NK-92 treated with Interleukin-12 subunit alpha and Interleukin-12 subunit beta, amount 100 ng/mL, for 24 hours (cell line): ENCODE measurements at places on chromosomes 7 and 10.

DNA sequence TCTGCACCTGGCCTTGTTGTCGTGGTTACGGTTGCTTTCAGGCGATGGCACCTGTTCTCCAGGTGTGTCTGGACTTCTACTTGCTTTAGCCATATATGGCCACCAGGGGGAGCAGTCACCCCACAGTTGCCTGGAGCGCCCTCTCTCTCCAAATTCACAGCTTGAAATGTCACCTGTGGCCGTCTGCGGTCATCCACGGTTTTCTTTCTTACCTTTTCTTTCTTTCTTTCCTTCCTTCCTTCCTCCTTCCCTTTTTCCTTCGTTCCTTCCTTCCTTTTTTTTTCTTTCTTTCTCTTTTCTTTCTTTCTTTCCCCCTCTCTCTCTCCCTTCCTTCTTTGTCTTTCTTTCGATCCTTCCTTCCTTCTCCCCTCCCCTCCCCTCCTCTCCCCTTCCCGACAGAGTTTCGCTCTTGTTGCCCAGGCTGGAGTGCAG, 150.5 kb upstream of the VKORC1L1 start:
- peak; percentile 22 for DNase-seq

DNA sequence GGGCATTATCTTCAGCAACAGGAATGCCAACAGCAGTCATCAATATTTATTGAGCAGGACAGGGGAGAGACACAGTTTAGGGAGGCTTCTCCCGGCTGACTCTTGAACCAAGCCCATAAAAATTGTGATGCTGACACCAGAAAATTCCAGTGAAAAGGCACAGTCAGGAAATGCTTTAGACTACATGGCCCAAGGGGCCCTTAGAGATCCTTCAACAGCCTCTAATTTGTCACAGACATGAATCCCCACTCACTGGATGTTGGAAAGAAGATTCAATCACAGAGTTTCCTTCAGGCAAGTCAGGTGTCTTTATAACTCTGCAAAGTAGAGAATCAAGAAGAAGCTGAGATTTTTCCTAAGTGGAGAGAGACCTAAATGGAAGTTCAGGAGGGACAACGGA, 1.2 kb downstream of the GJC3 start:
- DNase-seq, result no peak

DNA sequence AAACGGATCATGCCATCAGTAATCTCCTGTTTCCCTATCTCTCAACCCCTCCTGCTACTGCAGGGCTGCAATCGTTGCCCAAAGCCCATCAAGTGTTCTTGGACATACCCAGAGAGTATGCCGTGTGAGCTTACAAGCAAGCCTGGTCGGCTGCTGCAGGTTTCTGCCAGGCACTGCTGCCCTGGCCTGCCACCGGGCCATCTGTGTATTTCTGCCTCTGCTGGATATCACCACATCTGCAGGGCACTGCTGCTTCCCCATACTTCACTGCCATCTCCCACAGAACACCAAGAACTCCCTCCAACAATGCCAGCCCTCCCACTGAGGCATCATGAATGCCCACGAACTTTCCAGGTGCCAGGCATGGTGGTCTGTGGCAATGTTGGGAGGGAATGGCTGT, 138.2 kb upstream of the SORCS3 start:
- no peak for DNase-seq

DNA sequence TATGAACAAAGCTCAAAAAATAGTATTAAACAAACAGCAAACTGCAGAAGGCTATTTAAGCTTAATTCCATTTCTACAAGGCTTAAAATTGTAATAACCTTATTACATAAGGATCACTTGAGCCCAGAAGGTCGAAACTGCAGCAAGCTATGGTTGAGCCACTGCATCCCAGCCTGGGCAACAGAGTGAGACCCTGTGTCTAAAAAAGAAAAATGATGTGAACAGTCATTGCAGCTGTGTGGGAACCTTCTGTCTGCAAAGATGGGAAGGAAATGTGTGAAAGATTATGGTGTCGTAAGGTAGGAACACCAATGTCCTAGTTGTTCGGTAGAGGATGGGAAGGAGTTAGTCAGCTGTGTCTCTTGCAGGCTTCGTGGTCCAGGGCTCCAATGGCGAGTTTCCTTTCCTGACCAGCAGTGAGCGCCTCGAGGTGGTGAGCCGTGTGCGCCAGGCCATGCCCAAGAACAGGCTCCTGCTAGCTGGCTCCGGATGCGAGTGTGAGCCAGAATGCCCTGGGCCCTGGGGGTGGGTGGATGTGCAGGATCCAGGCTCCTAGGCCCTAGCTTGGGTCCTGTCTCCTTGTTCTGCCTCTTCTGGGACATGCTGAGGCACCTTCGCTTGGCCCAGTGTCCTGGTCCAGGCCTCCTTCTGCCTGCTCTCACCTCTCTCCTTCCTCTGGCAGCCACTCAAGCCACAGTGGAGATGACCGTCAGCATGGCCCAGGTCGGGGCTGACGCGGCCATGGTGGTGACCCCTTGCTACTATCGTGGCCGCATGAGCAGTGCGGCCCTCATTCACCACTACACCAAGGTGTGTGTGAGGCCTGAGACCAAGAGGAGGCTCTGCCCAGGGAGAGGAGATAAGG, 9.1 kb downstream of the C10orf62 start:
- no peak for DNase-seq

GRCh38 chr10:494149-494542, 195.3 kb downstream of the DIP2C start:
- no peak for DNase-seq

- no peak for DNase-seq
Measured at GRCh38 chr7:45390180-45390579, 184.0 kb upstream of the ADCY1 start.

DNA sequence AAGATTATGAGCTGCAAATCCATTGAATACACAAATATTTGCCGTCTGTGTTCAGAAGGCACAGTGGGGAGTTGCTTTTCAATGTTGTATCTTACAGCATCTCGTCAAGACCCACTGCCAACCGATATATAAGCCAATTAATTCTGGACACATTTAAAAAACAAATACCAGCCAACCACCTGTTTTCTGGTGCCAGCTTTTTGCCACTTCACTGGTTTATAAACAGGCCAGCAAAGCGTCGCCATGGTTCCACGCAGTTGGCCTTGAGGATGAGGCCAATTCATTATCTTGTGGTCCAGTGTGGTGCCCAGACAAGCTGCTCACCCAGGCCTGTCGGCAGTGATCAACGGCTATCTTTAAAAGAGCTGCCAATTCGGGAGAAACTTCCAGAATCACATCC, 321.0 kb downstream of the TCERG1L start:
- no peak for DNase-seq

- DNase-seq, result no peak
Measured at GRCh38 chr7:27115221-27116026, 12.9 kb upstream of the HOXA2 start.

DNA sequence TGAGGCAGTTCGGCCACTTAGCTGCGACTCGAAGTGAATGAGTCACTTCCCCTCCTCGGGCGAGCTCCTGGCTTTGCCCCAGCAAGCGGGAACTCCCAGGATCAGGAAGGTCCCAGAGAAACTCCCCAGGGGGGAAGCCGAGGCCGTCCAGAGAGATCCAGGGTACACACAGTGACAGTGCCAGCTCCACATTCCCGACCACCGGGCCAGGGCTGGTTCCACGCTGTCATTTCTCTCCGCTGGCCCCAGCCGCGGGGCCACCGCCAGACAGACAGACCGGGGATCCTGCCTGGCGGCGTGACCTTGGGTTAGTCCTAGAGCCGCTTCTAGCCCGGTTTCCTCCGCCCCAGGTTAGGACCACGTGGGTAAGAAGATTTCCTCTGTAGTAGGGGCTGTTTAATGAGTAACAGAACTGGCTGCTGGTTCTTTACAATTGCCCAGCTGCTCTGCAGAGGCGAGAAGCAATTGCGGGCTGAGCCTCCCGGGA, 463 bp upstream of the UPP1 start:
- peak; percentile 92 for DNase-seq
